ENCODE measurements at places on chromosomes 12 and 14. TPM values are rescaled to one million over a fixed set of nuclear protein-coding genes. Genes with fewer than 3 reads are reported as not detected.

Gene YLPM1
- total RNA-seq, result 71.3 TPM

- DNase-seq, result peak; percentile 63
Measured at GRCh38 chr14:67416085-67416484, 4.1 kb upstream of the PLEK2 start.

DNA sequence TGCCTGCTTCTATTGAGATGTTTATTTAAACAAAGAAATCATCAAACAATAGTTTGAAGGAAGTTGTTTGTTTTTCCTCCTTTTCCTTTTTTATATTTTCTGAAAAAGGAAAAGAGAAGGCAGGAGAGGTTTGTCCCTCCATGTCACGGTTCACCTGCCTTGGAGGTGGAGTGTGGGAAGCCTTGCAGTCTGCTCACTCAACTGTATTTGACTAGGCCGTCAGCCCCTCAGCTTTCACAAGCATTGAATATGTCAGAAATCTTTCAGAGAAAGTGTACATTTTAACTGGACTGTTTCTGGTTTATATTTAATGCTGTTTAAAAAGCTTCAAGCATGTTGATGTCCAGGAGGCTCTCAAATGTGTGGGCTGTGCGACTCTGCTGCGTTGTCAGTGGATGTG is 370.4 kb downstream of the NPAS3 start:
- peak; percentile 58 for DNase-seq

GRCh38 chr14:93759719-93760307 is 28.5 kb downstream of the PRIMA1 start:
- peak; percentile 45 for DNase-seq

DNA sequence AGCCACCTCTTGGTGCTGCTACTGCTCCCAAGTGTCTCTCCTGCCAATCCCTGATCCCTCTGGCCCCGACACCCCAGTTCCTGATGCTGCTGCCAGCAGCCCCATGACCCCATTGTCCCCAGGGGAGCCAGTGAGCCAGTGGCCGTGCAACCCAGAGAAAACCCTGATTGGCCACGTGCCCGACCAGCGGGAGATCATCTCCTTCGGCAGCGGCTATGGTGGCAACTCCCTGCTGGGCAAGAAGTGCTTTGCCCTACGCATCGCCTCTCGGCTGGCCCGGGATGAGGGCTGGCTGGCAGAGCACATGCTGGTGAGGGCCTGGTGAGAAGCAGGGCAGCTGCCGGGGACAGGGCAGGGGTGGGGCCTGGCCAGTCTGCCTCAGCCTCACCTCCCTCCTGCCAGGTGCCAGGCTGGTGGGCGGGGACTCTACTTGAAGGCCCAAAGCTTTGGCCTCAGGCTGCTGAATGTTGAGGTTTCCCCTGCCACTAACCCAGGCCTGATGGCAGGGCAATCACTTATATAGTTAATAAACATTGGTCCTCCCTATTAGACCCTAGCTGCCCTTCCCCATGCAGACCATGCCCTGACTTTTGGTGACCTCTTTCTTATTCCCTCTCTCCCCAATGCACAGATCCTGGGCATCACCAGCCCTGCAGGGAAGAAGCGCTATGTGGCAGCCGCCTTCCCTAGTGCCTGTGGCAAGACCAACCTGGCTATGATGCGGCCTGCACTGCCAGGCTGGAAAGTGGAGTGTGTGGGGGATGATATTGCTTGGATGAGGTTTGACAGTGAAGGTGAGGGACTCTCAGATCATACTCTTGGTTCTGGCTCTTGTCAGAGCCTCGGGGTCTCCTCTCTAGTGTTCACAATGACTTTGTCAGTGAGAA is 5.1 kb downstream of the PCK2 start:
- DNase-seq, result peak; percentile 15

- DNase-seq, result no peak
Measured at GRCh38 chr14:101823511-101824120, 62.1 kb downstream of the PPP2R5C start.

- no peak for DNase-seq
Measured at GRCh38 chr12:8905546-8905945, 8.8 kb upstream of the PHC1 start.

All from thyroid gland (tissue), 4 donors.